Esophagus muscularis mucosa (tissue), 4 donors: ENCODE measurements at places on chromosomes 2 and 18. TPM values are rescaled to one million over a fixed set of nuclear protein-coding genes. Genes with fewer than 3 reads are reported as not detected.

The DYNAP gene
- not detected for total RNA-seq

The CIB4 gene
- total RNA-seq: not detected

The HOXD9 gene
- 0.83 TPM for total RNA-seq

The CRYGD gene
- total RNA-seq: not detected

The MCM6 gene
- total RNA-seq: 10.1 TPM

The SNTG2 gene
- total RNA-seq: 7.4 TPM

The QPCT gene
- 4.0 TPM for total RNA-seq

The REEP1 gene
- 95.1 TPM for total RNA-seq

The DCDC2C gene
- total RNA-seq: not detected

The AQP12A gene
- not detected for total RNA-seq

The CD8B2 gene
- total RNA-seq: not detected

The ADAM23 gene
- total RNA-seq: 3.0 TPM

The RRM2 gene
- total RNA-seq: 4.6 TPM

DNA sequence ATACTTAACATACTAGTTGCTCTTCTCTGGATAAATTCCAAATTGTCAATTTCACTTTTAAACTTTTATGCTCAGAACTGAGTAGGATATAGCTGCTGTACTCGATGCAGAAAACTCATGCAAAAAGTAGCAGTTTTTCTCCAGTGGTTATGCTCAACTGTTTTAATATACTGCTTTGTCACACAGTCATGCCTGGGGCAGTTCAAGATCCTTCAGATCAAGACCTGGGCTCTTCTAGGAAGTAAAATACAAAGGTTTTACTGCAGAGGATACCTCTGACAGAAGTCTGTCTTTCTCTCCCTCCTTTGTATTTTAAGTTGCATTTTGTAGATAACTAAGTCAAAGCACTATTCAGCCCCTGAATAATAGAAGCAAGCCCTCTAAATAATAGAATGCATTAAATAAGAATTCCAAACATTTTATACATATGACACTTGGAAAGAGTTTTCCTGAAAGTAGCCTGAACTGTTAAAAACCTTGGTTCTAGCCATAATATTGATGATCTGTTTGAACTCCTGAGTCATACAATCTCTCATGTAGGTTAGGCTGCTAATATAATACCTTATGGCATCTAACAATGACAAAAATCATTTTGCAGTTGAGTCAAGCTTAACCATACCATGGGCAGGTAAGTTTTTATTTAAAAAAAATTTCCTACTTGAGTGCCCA is 183.3 kb upstream of the TRIB2 start:
- DNase-seq: no peak

DNA sequence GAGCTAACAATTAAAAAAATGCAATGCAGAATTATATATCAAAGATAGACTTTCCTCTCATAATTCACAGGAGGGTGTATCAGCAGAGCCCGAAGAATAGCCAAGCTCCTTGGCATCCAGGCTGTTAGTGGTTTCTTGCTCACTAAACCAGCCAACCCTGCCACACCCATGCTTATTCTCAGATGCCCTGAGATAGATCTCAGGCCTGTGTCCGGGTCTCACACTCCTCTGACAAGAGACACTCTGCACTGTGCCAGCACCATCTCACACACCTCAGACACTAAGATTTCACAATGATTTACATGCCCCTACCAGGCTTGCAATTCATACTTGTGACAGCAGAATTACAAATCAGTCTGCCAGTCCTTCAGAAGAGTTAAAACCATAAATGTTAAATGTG is 64.5 kb downstream of the OSBPL1A start:
- DNase-seq: no peak

GRCh38 chr2:134865067-134865787 is 26.8 kb downstream of the ACMSD start:
- DNase-seq: no peak

DNA sequence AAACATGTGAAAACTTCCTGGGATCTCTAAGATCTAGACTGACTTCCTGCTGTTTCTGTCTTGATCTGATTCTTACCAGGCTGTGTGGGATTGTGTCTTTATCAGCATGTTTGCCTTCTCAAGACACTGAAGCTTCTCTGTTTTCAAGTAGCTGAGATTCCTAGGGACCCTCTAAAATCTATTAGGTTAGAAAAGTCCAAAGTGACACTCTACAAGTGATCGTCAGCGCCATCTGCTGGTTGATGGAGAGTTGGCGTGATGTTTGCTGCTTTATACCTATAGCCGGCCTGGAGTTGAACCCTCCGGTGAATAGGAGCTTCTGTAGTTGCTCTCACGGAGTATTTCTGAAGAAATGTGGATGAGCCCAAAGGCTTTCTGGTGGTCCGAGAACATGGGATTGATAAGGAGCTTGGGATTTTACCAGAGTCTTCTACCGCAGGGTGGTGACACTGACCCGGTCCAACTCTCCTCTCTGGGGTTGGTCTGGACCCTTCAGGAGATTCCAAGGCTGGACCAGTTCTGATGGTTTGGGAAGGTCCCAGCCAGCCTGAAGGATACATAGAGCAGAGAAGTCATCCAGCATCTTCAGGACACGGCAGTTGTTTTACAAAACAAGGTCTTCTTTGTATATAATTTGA is 96.0 kb upstream of the TTC39C start:
- DNase-seq: no peak

DNA sequence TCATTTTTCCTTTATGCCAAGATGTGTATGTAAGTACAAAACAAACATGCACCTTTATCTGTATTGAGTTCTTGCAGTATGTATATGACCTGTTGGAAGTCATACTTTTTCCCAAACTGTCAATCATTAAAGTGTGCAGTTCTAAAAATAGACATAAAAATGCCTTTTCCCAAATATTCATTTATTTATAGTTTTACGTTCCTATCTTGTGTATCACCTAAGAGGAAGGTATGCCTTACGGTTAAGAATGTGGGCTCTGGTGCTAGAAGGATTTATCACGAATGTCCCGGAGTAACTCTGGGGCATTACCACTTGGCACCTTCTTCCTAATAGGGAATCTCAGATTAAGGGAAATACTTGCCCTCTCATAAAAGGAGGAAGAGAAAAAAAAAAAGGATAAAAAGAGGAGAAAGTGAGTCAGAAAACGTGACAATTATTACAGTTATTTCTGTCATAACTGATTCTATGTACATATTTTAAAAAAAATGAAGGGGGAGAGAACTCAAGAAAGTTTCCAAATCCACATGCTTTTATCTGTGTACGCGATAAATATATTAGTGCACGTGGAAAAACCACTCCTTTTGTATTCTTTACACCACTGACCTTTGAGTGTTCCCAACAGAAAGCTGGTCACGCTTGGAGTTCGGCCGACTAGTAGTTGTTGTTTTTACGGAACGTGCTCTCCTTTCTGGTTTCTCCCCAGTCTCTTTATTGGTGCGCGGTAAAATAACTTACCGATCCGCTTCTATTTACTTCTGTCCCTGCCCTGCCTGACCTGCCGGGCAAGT is 721 bp downstream of the MCEE start:
- no peak for DNase-seq

- no peak for DNase-seq
Observed at GRCh38 chr2:56444339-56444738, 260.5 kb downstream of the CCDC85A start.

GRCh38 chr2:73939419-73939818 is 12.7 kb downstream of the DGUOK start:
- no peak for DNase-seq

DNA sequence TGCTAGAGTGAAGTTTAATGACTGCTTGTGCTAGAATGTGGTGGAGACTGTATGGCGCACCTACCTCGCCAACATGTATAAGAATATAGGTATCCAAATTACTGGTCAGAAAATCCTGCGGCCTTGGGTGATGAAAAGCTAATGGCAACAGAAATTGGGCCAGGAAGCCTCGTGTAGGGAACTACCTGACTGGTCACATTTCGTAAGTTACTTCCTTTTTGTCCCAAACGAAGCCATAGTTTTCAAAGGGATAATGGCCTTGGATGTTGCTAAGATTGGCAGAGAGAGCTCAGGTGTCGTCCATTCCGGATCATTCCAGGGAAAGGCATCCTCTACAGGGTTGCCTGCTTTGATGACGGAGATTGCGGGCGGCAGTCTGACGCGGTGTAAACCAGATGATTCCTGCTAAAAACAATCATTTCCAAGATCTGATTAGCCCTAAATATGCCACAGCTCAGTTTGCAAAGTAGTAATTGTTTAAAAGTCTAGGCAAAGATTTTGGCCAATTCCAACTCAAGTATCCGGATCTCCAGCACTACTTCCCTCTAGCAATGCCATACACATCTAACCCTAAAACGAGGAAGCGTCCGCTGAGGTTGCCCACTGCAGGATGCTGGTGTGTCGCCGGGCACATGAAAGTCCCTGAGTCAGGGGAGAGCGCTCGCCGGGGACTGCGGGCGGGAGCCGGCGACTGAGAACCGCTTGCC is 708 bp upstream of the MALT1 start:
- DNase-seq: no peak

DNA sequence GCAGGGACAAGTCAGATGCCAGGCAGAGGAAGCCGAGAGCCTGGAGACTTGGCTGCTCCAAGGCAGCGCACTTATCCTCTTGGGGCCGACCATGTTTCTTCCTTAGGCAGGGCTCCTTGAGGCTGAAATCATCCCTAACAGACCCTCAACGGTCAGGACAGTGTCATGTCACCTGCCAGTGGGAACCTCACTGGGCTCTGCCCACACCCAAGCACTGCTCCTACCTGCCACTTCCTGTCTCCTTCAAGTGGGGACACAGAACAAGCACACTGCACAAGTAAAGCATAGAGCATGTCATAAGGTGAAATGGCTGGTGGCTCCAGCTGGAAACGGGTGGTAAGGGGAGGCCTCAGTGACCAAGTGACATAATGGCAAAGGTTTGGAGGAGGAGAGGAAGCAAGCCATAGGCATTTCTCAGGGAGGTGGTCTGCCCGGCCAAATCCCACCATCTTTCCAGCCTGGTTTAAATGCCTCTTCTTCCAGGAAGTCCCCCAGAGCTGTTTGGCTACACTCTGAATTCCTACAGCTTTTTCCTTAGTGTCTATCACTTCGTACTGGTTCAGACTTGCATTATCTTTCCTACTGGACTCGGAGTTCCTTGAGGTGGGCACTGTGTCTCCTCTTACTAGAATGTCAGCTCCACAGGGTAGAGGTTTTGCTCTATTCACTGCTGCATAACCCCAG is 7.3 kb upstream of the ATOH8 start:
- no peak for DNase-seq

- no peak for DNase-seq
Observed at GRCh38 chr2:239919774-239920692, 105.1 kb downstream of the NDUFA10 start.

- no peak for DNase-seq
Observed at GRCh38 chr2:226487573-226487972, 312.0 kb downstream of the IRS1 start.

DNA sequence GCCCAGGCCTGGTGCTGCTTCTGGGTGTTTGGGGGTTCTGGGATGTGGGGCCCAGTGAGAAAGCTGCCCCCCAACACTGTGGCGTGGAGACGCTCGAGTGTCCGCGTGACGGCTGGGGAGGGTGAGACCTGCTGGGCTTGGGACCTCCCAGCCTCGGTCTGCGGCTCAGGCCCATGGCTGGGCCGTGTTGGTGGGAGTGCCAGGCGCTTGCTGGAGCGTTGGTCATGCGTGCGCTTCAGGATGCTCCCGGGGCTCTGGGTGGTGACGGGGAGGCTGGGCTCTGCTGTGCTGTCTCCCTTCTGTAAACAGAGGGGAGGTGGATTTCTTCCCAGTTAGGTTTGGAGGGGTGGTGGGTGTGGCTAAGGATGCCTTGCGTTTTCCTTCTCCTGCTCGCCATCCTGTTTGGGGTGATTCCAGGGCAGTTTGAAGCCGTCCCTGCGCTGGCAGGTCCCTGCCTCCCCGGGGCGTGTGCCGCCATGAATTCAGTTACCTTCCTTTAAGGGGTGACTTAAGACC is 606 bp downstream of the GAL3ST2 start:
- no peak for DNase-seq

- no peak for DNase-seq
Observed at GRCh38 chr18:78913395-78913794, 66.2 kb upstream of the SALL3 start.

DNA sequence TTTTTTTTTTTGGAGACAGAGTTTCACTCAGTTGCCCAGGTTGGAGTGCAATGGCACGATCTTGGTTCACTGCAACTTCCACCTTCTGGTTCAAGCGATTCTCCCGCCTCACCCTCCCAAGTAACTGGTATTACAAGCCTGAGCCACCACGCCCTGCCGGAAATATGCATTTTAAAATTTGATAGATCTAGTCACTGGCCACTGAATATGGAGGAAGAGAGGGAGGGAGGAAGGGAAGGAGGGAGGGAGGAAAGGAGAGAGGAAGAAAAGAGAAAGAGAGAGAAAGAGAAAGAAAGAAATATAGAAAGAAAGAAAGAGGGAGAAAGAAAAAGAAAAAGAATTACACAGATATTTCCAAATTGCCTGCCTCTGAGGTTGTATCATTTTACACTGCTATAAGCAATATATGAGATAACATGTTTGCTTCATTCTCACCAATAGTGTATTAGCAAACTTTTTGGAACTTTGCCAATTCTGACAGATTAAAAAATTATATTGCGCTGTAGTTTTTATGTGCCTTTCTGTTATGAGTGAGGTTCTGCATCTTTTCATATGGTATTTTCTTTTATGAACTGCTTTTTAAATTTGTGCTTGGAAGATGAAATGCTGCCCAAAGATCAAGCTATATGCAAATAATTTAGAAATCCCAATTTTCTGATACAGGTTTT is 161.2 kb upstream of the MAP3K20 start:
- no peak for DNase-seq

DNA sequence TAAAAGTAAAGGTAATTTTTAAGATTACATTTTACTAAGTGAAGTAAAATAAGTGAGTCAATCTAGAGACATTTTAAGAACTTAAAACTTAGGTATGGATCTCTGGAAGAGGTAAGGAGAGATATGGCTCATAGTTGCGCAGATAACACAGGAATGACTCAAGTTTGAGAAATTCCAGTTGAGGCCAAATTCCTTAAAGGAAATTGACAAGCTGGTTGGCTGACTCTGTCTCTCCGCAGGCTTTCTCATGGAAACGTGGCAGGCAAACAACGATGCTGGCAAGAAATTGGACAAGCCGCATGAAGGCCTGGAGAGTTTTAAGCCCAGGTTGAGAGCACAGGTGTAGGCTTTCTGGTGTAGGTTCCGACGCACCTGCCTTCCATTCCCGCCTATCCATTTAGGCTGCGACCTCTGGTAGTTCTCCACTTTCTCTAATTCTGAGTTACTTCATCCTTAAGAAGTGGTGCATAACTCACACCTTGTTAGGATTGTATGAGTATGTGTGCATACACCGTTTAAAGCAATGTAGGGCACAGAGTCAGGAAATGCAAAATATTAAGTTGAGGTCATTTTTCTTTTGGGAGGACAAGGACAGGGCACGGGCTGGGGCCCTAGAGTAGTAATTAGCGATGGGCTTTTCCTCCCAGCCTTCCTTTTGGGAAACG is 589 bp upstream of the DAW1 start:
- DNase-seq: no peak

GRCh38 chr2:176526995-176527901 is 258.0 kb downstream of the MTX2 start:
- DNase-seq: no peak

GRCh38 chr2:102434655-102435381 is 11.9 kb downstream of the IL18RAP start:
- peak; percentile 26 for DNase-seq

- DNase-seq: no peak
Observed at GRCh38 chr2:48519593-48519992, 10.4 kb upstream of the STON1 start.
